Naive B cell (primary cell): ENCODE measurements at places on chromosomes 6 and 20.

- no peaks in the 10 kb centered on the region for H3K27me3 ChIP-seq
- no peaks in the 10 kb centered on the region for H3K4me1 ChIP-seq
- H3K4me3 ChIP-seq: no peak overlapping the region
- H3K36me3 ChIP-seq: no peaks in the 10 kb centered on the region
Measured at GRCh38 chr6:68915586-68915985, 280.5 kb downstream of the ADGRB3 start.

DNA sequence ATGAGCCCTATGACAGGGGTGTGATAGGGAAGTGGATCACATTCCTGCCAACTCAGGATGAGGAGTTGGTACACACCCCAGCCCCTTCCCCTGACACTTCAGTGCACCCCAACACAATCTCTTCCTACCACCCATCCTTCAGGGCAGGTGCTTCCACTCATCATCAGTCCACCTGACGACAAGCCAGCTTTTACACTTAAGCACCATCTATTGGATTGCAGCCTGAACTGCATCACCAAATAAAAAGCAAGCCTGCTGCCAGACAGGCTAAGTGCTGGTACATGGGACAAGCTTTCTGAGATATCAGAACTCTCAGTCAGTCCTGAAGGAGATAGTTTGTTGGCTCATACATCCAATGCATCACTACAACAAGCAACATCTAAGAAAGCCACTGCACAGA, 69.0 kb upstream of the TMEM200A start:
- H3K27me3 ChIP-seq: peaks cover 13% of the 10 kb centered on the region
- H3K27ac ChIP-seq: no peak overlapping the region
- peaks cover 12% of the 10 kb centered on the region for H3K36me3 ChIP-seq
- no peak overlapping the region for H3K4me3 ChIP-seq
- no peak for DNase-seq
- H3K4me1 ChIP-seq: no peaks in the 10 kb centered on the region

DNA sequence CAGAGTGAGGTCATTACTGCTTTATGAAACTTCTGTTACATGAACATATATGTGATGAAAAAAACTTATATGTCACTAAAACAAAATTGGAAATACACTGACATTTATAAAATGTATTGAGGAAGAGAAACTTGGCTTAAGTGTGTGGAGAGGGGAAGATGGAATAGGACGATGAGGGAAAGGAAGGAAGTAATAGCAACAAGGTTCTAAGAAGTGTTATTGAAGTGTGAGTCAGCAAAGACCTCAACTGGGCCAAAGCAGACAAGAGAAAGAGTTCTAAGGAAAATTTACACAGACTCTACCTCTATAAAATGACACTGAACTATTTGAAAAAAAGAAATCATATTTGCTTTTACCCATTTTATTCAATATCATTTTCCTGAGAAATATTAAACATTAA, 38.3 kb downstream of the SNX3 start:
- H3K27me3 ChIP-seq: no peaks in the 10 kb centered on the region
- peaks cover 8% of the 10 kb centered on the region for H3K4me1 ChIP-seq
- no peak overlapping the region for H3K4me3 ChIP-seq
- peaks cover 18% of the 10 kb centered on the region for H3K36me3 ChIP-seq

DNA sequence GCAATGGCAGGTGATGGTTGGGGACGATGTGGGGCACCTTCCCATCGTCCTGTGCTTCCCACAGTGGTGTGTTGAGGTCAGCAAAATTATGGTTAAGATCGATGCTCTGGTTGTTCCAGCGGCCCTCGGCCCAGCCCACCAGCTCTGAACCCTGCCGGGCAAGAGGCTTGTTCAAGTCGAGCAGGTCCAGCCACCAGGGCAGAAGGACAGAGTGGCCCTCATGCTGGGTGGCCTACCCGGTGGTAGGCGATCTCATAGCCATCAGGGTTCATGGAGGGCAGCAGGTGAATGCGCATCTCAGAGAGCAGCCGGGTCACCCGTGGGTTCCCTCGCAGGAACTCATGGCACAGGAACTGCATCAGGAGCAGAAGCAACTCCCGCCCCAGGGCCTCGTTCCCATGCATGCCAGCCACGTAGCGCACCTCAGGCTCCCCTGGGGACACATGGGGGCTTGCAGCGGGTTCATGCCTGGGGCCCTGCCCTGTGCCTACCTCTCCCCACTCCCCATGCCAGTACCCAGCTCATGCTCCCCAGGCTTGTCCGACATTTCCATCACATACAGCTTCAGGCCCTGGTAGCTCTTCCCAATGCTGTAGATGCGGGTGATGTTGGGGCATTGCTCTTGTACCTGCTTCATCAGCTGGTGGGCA, 4.3 kb downstream of the CPXM1 start:
- no peak for DNase-seq
- no peaks in the 10 kb centered on the region for H3K36me3 ChIP-seq
- H3K4me1 ChIP-seq: peaks cover 20% of the 10 kb centered on the region
- peaks cover 71% of the 10 kb centered on the region for H3K27me3 ChIP-seq
- no peak overlapping the region for H3K27ac ChIP-seq

DNA sequence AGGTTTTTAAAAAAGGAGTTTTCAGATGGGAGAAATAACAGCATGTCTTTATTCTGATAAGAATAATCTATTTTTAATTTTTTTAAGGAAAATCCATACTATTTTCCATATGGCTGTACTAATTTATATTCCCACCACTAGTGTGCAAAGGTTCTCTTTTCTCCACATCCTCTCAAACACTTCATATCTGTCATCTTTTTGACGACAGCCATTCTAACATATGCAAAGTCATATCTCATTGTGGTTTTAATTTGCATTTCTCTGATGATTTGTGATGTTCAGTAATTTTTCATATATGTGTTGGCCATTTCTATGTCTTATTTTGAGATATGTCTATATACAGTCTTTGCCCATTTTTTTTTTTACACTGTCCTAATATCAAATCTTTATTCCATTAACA, 280.6 kb upstream of the RUNX2 start:
- H3K27ac ChIP-seq: no peak overlapping the region
- peaks cover 3% of the 10 kb centered on the region for H3K36me3 ChIP-seq
- H3K4me3 ChIP-seq: no peak overlapping the region
- DNase-seq: no peak

- no peaks in the 10 kb centered on the region for H3K27me3 ChIP-seq
- H3K36me3 ChIP-seq: peaks cover 29% of the 10 kb centered on the region
- peak overlapping the region; percentile 99 for H3K4me3 ChIP-seq
- peak overlapping the region; percentile 98 for H3K27ac ChIP-seq
- DNase-seq: no peak
- peaks cover 49% of the 10 kb centered on the region for H3K4me1 ChIP-seq
Measured at GRCh38 chr6:392441-393390, 1.2 kb downstream of the IRF4 start.

GRCh38 chr20:4216142-4216735, 200.9 kb upstream of the RNF24 start:
- no peak for DNase-seq
- H3K36me3 ChIP-seq: no peaks in the 10 kb centered on the region
- H3K4me1 ChIP-seq: peaks cover 4% of the 10 kb centered on the region
- no peak overlapping the region for H3K4me3 ChIP-seq
- H3K27ac ChIP-seq: no peak overlapping the region

DNA sequence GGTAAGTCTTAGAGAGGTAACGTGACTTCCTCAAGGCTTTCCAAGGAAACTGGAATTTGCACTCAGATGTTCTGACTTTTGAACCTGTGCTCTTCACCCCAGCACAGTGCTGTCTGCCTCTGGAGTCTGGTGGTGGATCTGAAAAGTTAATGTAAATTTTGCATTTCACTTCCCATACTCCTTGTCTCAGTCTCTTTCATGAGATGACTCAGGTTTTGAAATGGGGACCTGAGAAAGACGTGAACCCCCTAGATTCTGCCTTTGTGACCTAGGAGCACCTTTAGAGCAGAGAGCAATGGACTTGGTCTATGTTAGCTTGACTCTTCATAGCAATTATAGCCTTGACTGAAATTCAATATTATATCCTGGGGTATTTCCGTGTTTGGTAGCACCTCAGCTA, 223.0 kb downstream of the QKI start:
- H3K4me1 ChIP-seq: no peaks in the 10 kb centered on the region
- no peak overlapping the region for H3K4me3 ChIP-seq
- H3K27me3 ChIP-seq: peaks cover 18% of the 10 kb centered on the region

DNA sequence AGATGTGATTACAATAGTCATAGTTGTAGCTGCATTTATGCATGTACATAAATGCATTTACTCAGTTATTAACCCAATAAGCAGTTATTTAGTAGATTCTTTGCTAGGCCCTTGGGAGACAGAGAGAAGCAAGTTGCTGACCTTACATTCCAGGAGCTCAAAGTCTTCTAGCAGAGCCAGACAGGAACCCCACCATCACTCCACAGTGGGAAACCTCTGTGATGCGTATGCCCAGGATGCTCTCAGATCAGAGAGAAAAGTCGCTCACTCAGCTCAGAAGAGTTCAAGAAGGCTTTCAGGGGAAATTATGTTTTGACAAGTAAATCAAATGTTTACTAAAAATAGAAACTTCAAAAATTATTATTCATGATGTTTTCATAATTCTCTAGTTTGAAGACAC, 146.3 kb upstream of the EXOC2 start:
- no peak for DNase-seq
- peaks cover 4% of the 10 kb centered on the region for H3K27me3 ChIP-seq
- peaks cover 7% of the 10 kb centered on the region for H3K4me1 ChIP-seq
- H3K36me3 ChIP-seq: peaks cover 13% of the 10 kb centered on the region

DNA sequence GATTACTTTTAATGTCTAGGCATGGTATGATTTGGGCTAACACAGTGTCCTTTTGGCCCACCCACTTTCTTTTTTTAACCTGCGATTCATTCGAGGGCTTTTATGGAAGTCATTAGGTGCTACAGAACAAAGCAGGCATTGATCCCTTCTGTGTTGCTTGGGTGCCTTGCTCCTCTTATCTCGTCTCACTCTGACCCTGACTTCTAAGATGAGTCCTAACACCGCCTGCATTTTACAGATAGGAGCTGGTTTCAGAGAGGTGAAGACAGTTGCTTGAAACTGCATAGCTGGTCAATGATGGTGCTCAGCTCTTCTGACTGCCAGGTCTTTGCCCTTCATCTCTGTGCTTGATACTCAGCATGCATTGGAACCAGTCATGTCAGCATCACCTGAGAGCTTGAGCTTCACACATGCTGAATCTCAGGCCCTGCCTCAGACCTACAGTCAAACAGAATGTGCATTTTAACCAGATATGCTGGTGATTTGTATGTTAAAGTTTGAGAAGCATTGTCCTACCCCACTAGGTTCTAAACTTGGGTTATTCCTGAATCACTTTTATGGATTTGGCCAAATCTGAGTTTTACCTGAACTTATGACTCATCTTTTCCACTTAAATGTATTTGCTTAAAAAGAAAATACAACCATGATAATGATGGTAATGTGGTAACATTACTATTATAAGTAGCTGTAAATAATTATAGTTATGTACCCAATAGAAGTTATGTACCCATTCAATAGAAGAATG, 142.3 kb downstream of the PLCB4 start:
- no peaks in the 10 kb centered on the region for H3K36me3 ChIP-seq
- H3K4me3 ChIP-seq: no peak overlapping the region
- H3K4me1 ChIP-seq: no peaks in the 10 kb centered on the region
- DNase-seq: no peak

DNA sequence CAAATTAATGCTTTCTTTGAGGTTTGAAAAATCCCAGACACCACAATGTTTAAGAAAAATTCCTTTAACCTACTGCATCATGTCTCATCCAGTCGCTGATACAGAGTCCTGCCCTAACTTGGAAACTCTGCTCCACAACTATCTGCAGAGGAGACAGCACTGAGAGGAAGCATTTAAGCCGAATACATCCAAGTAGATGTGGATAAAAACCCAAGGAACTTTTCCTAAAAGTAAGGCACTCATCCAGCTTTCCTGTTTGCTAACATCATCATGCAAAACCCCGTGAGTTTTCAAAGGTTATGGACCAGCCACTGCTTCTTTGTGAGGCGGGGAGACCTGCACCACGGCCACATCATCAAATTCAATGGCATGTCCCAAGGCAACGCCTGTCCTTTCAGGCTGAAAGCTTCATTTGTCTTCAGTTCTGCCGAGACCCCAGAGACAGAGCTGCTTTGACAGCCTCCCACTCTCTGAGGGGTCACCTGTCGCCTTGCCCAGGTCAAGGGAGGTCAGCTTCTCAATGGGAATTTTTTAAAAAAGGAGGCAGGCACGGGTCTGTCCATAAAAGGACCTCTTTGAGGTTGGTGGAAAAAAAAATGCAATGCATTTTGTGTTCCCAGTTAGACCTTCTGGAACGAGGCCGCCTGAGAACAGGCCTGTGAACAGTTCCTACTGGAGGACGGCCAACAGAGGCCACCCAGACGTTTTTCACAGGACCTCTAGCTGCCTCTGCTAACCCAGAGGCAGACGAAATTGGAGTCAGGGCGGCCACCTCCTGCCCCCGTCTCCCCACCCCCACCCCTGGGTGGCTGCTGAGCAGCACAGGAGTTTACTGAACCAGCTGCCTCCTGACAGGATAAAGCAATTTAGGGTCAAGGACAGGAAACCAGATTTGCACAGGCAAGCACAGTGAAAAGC, 142.5 kb upstream of the HDDC2 start:
- no peak for DNase-seq
- H3K4me1 ChIP-seq: no peaks in the 10 kb centered on the region
- H3K4me3 ChIP-seq: no peak overlapping the region
- peaks cover 7% of the 10 kb centered on the region for H3K27me3 ChIP-seq
- H3K36me3 ChIP-seq: no peaks in the 10 kb centered on the region

- peaks cover 44% of the 10 kb centered on the region for H3K27me3 ChIP-seq
- no peak for DNase-seq
- H3K27ac ChIP-seq: no peak overlapping the region
- no peaks in the 10 kb centered on the region for H3K4me1 ChIP-seq
- H3K4me3 ChIP-seq: no peak overlapping the region
- H3K36me3 ChIP-seq: no peaks in the 10 kb centered on the region
Measured at GRCh38 chr6:167529444-167530335, 204.8 kb downstream of the TTLL2 start.

DNA sequence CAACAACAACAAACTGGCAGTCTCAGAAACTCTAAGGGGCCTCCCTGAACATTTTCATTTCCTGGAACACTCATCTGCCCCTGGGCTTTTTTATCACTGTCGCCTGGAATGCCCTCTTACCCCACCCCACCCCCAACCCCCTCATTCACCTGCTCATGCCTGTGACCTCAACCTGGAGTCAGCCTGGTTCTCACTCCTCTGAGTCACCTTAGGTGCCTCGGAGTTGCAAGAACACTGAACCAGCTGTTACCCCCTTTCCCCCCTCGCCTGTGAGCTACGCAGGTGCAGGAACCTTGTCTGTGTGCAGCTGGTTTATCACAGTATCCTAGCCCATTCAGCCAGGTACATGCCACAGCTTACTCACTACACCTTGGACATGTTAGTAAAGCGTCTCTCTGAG, 12.8 kb upstream of the SNAI1 start:
- H3K27me3 ChIP-seq: no peaks in the 10 kb centered on the region
- no peak for DNase-seq
- no peaks in the 10 kb centered on the region for H3K4me1 ChIP-seq
- H3K4me3 ChIP-seq: no peak overlapping the region
- no peak overlapping the region for H3K27ac ChIP-seq

GRCh38 chr6:31308050-31308844, 36.4 kb upstream of the HLA-C start:
- peak overlapping the region; percentile 84 for H3K27ac ChIP-seq
- H3K36me3 ChIP-seq: no peaks in the 10 kb centered on the region
- DNase-seq: peak; percentile 77
- peaks cover 59% of the 10 kb centered on the region for H3K27me3 ChIP-seq

- peaks cover 7% of the 10 kb centered on the region for H3K36me3 ChIP-seq
- H3K4me1 ChIP-seq: peaks cover 11% of the 10 kb centered on the region
- H3K27me3 ChIP-seq: no peaks in the 10 kb centered on the region
- H3K27ac ChIP-seq: no peak overlapping the region
Measured at GRCh38 chr20:50735813-50736212, 4.4 kb downstream of the PARD6B start.

GRCh38 chr6:69820018-69820417, 23.2 kb upstream of the LMBRD1 start:
- DNase-seq: no peak
- no peak overlapping the region for H3K27ac ChIP-seq
- peaks cover 8% of the 10 kb centered on the region for H3K36me3 ChIP-seq
- H3K4me3 ChIP-seq: no peak overlapping the region
- peaks cover 19% of the 10 kb centered on the region for H3K4me1 ChIP-seq
